ENCODE measurements at places on chromosomes 2 and 18.

DNA sequence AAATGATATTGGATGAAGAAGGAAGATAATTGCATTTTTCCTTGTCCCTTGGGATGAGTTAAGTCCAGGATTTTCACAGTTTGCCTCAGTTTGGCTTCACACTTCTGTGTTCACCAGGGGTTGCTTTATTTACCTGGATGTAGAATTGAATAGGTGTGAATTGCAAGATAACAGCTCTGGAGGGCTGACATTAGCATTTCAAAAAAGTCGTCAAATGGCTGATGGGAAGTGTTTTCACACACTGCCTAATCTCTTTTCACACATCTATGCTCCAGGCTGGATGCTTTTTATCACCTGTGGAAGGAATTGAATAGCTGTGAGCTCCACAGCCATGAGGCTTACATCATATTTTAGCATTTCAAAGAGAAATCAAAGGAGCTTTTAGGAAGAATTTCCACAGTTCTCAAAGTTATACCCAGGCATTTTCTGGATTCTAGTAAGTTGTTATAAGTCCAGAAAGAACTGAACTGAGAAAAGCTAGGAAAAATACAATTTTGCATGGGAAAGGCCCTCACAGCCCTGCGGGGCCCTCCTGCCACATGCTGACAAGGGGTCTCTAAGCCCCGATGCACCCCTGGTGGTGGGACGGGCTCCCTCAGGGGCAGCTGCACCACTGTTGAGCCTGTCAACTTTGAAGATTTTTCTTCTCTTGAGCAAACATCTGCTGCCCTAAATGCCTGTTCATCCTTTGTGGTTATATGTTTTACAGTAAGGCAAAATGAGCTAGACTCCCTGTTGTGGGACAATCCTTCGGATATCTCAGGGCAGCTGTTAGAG lies 43.9 kb downstream of the TEX51 start:
- no peak for DNase-seq

- no peak for DNase-seq
These were observed 112.5 kb downstream of the ATL2 start for GRCh38 chr2:38264396-38265221.

- DNase-seq: no peak
These were observed 61.4 kb downstream of the TWIST2 start for GRCh38 chr2:238908960-238909951.

- DNase-seq: no peak
These were observed 1249.2 kb upstream of the ZEB2 start for GRCh38 chr2:145769011-145769716.

GRCh38 chr2:19955544-19956422 lies 34.1 kb downstream of the WDR35 start:
- DNase-seq: peak; percentile 59

DNA sequence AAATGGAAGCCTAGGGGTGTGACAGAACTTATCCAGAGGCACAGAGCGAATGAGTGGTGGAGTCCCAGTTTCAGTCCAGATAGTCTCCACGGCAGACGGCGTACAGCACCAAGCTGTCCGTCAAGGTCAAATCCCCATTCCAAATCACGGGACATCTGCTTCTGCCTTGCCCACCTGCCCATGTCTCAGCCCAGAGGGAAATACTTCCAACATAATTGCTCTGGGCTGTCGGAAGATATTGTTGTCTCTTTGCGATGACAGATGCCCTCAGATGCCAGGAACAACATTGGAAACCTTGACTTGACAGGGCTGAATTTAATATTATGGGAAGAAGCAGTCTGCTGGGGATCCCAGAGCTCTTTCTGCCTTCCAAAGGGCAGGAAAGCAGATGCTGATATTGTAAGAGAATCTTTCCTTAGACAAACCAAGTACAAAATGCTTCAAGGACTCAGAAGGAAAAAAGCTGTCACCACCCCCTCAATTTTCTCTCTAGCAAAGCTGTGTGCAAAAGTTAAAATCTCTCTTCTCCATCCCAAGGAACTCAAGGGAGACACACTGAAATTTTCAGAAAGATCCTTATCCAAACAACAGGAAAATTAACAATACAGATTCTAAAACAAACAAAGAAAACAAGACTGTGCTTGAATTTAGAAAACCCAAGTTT lies 364.0 kb downstream of the LRATD1 start:
- DNase-seq: no peak

DNA sequence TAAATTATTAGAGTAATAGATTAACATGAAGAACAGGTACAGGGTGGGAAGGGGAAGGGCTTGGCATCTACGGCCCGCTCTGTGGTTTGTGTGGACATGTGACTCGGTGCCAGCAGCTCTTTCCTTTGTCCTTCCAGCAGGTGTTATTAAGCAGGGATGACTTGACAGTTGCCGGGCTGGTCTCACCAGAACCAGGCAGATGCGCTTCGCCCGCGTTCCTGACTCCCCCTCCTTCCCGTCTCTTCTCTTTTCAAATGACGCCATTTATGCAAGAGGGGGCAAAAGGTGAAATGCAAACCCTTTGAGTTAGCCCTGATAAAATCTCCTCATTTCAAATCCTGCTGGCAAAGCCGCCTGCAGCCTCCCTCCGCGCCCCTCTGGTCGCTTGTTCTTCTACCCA lies 38.9 kb upstream of the MGAT4A start:
- DNase-seq: peak; percentile 48

GRCh38 chr2:111205774-111206173 lies 85.1 kb downstream of the BCL2L11 start:
- no peak for DNase-seq

GRCh38 chr2:127651381-127651809 lies 5.4 kb downstream of the GPR17 start:
- no peak for DNase-seq

GRCh38 chr2:194559964-194560363 lies 1097.1 kb upstream of the SLC39A10 start:
- no peak for DNase-seq

DNA sequence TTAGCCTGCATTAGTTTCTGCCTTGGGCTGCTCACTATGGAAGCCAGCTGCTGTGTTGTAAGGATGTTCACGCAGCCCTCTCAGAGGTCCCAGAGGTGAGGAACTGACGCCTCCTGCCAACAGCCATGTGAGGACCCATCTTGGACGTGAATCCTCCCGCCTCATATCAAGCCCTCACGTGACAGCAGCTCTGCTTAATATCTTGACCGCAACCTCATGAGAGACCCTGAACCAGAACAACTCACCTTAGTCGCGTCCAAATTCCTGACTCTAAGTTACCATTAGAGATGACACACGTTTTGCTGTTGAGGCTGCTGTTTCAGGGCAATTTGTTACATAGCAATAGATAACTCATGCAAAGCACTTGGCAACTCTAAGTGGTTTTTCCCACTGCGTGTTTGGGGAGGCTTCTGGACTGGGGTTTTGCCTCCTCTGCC lies 97.7 kb downstream of the TMEM17 start:
- DNase-seq: no peak

GRCh38 chr2:102703748-102704147 lies 58.1 kb upstream of the TMEM182 start:
- peak; percentile 3 for DNase-seq

GRCh38 chr18:62366992-62367391 lies 41.9 kb downstream of the TNFRSF11A start:
- DNase-seq: no peak

DNA sequence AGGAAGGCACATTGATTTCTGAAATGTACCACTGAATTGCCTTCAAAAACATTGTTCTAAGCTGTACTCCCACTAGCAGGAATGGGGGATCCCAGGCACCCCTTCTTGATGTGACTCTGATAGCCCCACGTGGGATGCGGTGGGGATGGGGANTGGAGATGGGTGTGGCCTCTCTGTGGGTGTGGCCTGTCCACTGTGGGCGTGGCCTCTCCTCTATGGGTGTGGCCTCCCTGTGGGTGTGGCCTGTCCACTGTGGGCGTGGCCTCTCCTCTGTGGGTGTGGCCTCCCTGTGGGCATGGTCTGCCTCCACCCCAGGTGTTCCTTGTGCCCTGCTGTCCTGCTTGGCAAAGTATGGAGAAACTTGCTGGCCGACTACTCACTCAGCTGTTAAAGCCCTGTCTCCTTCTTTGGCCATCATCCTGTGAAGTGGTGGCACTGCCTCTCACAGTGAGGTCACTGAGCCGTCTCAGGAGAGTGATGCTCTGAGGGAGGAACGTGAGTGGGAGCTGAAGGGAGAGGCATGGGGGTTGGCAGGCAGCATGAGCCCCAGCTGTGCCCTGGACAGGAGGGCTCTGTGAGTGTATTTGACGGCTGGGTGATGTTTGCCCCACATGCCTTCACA lies 6.7 kb upstream of the PARD6G start:
- DNase-seq: peak; percentile 18

- peak; percentile 66 for DNase-seq
These were observed 70.1 kb downstream of the QPCT start for GRCh38 chr2:37414470-37414949.

- DNase-seq: no peak
These were observed 540 bp upstream of the RAB10 start for GRCh38 chr2:26033270-26033817.

DNA sequence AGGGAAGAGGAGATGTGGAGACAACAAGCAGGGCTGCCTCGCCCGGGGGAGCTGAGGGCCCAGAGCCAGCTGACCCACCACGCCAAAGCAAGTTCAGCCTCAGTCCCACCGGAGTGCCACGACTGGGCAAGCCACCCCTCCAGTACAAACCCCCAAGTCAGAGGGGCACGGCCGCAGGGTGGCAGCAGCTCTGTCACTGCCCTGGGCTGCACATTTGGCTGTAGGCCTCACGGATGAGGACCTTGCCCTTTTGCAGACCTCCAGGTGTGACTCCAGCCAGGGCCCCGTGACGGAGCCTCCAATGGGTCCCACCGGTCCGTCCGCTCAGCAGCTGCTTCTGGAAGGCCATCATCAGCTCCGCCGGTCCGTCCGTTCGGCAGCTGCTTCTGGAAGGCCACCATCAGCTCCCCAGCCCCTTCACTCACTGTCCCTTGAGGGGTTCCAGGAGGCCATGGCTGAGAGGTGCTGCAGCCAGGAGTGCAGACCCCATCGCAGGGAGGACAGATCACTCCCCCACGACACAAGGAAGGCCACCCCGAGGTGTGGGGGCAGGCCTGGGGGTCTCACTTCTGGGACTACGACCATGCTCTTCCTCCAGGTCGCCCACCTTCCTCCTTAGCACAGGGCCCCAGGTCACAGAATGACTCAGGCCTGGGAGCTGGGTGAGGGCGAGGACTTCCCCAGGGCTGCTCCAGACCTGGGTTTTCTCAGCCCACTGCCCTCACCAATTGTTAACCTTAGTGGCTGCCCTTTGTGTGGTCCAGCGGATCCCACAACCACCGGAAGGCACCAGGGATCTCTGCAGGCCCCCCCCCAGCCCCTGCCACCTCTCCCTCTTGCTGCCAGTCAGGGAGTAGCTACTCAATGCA lies 24.6 kb upstream of the STK25 start:
- DNase-seq: no peak
